ENCODE measurements at places on chromosomes 4 and X.

GRCh38 chr4:70838204-70838603 lies 1.5 kb downstream of the GRSF1 start:
- DNase-seq, result no peak

- DNase-seq, result no peak
These were observed 1.7 kb upstream of the STIM2 start for GRCh38 chr4:26858947-26859401.

DNA sequence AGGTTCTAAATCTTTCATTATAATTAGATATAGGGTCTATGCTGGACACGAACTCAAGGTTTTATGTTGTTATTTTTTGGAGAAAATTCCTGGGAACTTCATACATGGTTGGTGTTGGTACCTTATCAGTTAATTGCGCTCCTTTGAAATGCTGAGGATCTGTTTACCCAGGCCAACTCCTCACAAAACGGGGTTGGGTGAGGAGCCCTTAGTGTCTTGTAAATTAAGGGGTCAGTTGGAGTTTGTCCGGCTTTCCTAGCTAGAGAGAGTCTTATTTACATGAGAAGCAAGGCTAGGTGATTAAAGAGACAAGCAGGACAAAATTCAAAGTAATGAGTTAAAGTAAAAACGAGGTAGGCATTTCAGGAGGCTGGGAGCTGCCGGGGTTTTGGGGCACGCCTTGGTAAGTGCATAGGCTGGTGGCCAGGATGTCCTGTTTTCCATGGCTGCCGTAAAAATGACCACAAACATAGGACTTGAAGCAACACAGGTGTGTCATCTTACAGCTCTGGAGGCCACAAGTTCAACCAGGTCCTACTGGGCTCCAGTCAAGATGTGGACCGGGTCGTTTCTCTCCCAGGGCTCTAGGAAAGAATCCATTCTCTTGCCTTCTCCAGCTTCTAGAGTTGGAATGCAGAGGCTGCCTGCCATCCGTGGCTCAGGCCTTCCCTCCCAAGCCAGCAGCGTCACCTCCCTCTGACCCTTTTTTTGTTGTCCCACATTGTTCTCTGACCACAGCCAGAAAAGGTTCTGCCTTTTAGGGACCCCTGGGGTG lies 19.8 kb downstream of the PSAPL1 start:
- DNase-seq, result no peak

- no peak for DNase-seq
These were observed 64.4 kb upstream of the NAP1L5 start for GRCh38 chr4:88761861-88762523.

DNA sequence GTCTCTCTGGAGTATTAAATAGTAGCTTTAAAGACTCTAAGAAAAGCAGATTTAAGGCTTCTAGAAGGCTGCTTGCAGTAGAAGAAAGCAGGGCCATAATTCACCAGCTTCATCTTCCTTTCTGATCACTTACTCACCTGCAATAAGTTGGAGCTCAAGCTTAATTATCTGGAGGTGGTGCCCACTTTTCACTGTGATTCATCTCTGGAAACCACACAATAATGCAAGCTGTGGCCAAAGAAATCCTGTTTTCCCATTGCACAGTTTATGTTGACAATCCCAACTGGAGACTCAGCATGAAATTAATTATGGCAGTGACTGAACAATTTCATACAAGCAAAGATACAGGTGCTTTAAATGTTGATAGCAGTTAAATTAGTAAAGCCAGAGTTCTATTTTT lies 14.7 kb downstream of the CWH43 start:
- DNase-seq, result no peak

DNA sequence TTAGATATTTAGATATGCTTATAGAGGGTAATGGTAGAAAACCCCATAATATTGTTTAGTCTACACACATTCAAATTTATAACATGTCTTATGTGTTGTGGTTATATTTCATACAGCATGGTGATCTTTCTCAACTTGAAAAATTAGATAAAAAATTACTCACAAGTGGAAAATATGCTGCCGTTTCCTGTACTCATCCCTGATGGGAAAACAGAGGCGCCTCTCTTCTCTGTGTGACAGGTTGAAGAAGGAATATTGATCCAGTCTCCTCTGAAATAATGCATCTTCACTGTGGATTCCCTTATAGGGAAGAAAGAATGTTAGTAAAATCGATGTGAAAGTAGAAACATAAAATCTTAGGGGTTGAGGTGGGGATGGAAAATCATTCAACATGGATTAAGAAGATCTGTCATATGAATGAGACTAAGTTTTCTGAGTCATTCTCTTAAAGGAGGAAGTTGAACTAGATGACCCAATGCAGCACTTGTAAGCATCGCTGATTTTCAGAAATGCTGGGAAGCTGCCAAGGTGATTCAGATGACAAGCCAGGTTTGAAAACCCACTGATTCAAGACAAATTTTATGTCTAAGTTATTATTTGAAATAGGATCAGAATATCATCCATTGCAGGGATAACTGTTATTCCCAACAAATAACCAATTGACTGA lies 70.7 kb downstream of the ANKRD50 start:
- no peak for DNase-seq

GRCh38 chrX:136662976-136663375 lies 15.0 kb downstream of the CD40LG start:
- no peak for DNase-seq

GRCh38 chrX:44234116-44234515 lies 109.4 kb downstream of the EFHC2 start:
- DNase-seq, result no peak

GRCh38 chr4:47222276-47222675 lies 190.9 kb downstream of the GABRB1 start:
- DNase-seq, result no peak

DNA sequence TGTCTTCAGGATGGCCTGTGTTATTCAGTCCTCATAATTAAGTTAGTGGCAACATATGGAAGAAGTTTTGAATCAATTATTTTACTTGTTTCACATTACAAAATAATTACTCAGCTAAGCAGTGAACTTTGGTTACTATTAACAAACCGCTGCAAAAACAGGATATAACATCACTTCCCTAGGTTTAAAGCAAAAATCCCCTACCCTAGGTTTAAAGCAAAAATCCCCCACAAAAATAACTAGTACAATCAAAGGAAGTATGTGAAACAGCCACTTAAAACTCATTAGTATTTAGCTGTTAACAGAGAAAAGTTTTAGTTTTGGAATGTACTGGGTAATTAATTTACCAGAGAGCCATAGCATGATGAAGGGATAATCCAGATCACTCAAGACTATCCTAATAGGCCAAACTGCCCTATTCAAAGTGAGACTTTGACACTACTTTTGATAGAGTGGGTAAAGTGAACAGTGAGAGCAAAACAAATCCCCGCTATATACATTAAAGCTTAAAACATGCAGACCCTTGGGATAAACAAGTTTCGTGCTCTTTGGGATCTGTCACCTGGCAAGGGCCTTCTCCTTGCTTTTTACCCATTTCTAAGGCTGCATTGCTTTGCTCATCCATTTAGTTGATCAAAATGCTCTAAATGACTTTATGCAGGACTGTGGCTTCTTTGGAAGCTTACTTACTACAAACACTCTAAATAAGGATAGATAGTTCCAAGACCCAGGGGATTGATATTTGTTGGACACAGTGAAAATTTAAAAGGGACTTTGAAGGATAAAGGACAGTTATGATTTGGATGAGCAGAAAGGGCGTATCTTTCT lies 36.4 kb upstream of the GPR174 start:
- DNase-seq, result no peak

DNA sequence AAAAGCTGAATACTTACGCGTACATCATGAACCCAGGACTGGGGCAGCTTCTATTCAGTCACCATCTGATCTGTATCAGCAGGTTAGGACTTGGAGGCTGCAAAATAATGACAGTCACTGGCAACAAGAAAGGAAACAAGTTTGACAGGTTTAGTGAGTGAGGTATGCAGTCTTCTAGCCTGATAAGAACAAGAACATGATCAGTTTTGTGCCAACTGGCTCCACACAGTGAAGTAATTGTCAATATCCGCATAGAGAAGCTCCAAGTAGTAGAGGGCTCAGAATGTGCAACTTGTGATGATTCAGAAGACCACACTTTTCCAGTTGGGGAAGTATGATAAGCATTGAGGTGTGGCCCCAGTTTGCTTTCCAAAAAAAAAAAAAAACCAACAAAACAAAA lies at the start of gene TMPRSS11F:
TMPRSS11F (minus strand) TSS at position 77 of the 400 bp plus-strand sequence; CDS start at position 28, 49 bp downstream.
- DNase-seq, result no peak

GRCh38 chr4:141713185-141713584 lies 76.8 kb downstream of the IL15 start:
- no peak for DNase-seq

- DNase-seq, result no peak
These were observed 105.5 kb downstream of the MAML3 start for GRCh38 chr4:140048419-140048995.

DNA sequence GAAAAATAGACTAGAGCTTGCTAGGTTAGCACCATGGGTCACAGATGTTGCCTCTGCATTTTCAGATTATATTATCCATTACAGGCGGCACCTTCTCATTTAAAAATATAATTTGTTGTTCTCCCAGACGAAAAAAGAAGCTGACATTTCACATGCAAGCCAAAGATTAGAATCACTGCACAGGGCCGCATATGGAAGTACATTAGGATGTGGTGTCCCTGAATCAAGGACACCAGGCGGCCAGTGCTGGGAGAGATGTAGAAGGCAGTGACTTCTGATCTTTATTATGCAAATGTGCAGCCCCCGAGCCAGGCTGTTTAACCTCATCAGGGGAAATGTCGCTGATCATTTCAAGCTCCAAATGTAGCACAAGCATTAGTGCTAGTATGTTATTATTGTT lies 22.8 kb downstream of the REELD1 start:
- no peak for DNase-seq

DNA sequence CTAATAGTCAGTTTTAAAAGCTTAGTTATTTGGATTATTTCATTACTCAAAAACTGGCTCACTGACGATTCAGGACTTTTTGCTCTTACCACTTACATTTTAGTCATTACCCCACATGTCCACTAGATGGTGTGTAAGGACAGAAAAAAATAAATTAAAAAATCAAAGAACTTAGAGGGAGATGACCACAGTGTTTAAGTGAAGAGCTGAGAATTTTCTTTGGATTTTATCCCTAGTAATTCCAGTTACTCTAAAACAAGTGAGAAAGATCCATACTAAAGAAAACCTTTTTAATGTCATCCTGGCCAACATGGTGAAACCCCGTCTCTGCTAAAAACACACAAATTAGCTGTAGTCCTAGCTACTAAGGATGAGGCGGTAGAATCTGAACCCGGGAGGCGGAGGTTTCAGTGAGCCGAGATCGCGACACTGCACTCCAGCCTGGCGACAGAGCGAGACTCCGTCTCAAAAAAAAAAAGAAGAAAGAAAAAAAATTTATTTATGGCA lies 26.4 kb upstream of the TMPRSS11B start:
- peak; percentile 49 for DNase-seq

DNA sequence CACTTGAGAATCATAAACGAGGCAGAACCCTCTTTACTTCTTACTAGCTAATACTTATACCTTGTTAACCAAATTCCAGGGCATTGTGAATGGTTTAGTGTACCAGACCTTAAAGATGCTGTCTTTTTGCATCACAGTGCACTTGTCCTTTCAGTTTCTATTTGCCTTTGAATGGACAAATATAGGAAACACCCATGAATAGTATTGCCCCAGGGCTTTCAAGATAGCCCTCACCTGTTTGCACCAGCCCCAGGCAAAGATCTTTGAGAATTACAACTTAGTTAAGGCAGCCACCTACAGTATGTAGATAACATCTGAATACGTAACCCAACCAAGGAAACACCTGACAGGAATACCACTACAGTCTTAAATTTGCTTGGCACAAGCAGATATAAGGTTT lies 60.8 kb upstream of the CT45A1 start:
- DNase-seq, result no peak

DNA sequence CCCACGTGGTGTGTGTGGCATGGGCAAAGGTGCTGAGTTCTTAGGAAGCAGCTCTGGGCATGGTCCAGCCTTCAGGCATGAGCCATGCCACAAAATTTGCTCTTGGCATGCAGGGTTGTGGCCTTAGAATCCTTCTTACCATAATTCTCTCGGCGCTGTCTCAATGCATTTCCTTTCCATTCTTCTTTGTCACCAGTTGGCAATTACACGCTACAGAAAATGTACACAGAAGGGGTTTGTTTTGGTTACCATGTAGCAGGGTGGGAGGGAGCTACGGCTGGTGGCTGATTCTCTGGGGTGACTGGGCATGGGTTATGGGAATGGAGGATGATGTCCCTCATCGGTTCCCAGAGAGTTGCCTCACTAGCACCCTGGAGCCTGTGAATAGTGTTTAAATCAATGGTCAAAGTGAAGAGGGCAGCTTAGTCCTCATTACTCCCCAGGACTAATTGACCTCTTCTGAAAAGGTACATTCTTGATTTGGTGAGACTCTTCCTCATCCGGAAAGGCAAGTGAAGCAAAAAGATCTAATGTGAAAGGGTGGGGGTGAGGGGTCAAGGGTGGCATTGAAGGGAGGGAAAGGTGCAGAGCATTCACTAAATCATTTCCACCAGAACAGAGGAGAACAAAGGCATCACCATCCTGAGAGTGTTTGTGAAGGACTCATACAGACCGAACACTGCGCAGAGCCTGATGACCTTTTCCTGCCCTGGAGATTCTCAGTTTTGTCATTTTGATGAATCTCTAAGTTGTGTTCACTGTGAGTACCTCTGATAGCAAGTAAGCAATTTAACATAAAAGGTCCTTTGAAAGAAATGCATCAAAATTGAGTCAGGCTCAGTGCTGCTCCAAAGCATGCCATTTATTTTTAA lies 199.8 kb upstream of the SFRP2 start:
- DNase-seq, result no peak

- no peak for DNase-seq
These were observed 330.9 kb downstream of the BCOR start for GRCh38 chrX:39766855-39767254.

DNA sequence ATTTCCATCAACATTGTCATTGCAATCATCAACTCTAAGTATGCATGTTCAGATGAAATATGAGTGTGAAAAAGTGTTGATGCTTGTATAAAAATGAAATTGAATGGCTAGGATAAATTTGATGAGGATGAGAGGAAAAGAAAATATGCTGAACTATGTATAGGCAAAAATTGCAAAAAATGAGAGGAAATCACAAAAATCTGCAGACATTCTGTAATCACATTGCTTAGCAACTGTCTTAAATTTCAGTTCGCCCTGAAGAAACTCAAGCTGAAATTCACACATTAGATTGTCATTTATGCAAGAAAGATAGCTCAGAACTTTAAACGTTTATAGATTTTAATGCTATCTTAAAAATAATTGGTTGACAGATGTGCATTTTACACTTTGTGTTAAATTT lies 1098.8 kb upstream of the IGFBP7 start:
- DNase-seq, result no peak

- DNase-seq, result no peak
These were observed 123.1 kb downstream of the AFF1 start for GRCh38 chr4:87057835-87058355.

GRCh38 chrX:110746014-110746413 lies 49.6 kb downstream of the CHRDL1 start:
- no peak for DNase-seq

GRCh38 chr4:186134257-186134656 lies 29.8 kb downstream of the FAM149A start:
- no peak for DNase-seq

DNA sequence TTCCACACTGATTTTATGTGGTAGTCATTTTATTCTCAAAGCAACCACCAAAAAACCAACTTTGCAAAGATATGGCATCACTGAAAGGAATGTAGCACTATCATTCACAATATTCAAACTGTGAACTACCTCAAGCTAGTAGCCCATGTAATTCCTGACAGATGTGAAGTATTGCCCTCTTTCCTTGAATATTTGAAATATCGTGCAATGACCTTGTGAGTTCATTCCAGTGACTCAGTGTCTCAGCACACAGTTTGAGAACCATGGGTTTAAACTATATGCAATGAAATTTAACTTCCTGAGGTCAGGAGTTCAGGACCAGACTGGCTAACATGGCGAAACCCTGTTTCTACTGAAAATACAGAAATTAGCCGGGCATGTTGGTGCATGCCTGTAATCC lies 20.9 kb upstream of the IQCM start:
- DNase-seq, result no peak
